ENCODE measurements at places on chromosomes 16 and 17. TPM values are rescaled to one million over a fixed set of nuclear protein-coding genes. Genes with fewer than 3 reads are reported as not detected.

DNA sequence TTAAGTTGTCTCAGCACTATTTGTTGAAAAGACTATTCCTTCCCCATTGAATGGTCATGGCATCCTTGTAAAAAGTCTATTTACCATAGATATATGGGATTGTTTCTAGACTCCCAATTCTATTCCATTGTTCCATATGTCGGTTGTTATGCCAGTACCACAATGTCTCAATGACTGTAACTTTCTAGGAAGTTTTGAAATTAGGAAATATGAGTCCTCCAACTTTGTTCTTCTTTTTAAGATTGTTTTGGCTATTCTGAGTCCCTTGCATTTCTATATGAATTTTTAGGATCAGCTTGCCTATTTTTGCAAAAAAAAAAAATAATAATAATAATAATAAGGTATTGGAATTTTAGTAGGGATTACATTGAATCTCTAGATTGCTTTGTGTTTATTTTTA, 43.0 kb upstream of the ABCA3 start:
- no peak for DNase-seq
- no peak overlapping the region for H3K4me3 ChIP-seq
- H3K27me3 ChIP-seq, result peaks cover 1% of the 10 kb centered on the region

- H3K27me3 ChIP-seq, result no peaks in the 10 kb centered on the region
- no peak overlapping the region for H3K4me3 ChIP-seq
- peak overlapping the region; percentile 66 for H3K27ac ChIP-seq
- no peak for DNase-seq
- peaks cover 5% of the 10 kb centered on the region for H3K36me3 ChIP-seq
Observed at GRCh38 chr16:49621241-49622083, 234.4 kb downstream of the ZNF423 start.

ESRP2 gene
- 55.0 TPM for total RNA-seq

- no peaks in the 10 kb centered on the region for H3K36me3 ChIP-seq
- H3K4me1 ChIP-seq, result peaks cover 24% of the 10 kb centered on the region
- no peaks in the 10 kb centered on the region for H3K27me3 ChIP-seq
Observed at GRCh38 chr17:57494443-57494842, 238.1 kb downstream of the MSI2 start.

DNA sequence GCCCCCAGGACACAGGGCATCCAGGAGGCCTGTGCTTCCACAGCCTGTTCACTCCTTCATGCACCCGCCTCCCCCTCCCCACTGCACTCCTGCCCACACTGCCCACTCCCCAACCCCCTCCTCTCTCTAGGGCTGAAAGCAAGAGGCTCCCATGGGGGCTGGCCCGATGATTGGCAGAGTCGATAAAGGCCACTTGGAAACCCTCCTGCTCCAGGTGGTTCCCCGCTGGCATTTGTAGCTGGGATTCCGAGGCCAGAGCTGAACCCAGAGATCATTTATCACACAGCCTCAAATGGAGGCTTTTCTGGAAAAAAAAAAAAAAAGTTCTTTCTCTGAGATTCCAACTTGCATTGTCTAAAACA, 74.1 kb downstream of the SREBF1 start:
- peaks cover 14% of the 10 kb centered on the region for H3K4me1 ChIP-seq
- H3K27me3 ChIP-seq, result no peaks in the 10 kb centered on the region
- no peaks in the 10 kb centered on the region for H3K36me3 ChIP-seq

TBC1D3E gene
- not detected for total RNA-seq

DNA sequence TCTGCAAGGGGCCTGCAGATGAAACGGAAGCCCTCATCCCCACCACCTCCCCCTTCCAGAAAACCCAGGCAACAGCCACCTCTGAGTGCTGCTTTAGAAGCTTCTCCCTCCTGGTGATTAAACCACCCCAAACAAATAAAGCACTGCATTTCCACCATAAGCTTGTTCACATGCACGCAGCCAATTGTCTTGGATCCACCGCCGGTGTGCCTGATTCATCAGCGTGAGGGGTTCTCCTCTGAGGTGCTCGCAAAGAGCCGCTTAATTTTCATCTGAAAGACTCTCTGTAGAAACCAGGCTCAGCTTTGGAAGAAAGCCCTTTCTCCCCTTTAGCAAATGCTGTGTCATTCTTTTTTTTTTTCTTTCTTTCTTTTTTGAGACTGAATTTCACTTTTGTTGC, 155.2 kb upstream of the EEF2KMT start:
- H3K4me3 ChIP-seq, result peak overlapping the region; percentile 48
- H3K36me3 ChIP-seq, result no peaks in the 10 kb centered on the region
- peaks cover 36% of the 10 kb centered on the region for H3K4me1 ChIP-seq
- DNase-seq, result peak; percentile 26

- H3K27ac ChIP-seq, result no peak overlapping the region
- peaks cover 31% of the 10 kb centered on the region for H3K4me1 ChIP-seq
- no peaks in the 10 kb centered on the region for H3K27me3 ChIP-seq
- DNase-seq, result peak; percentile 93
- no peak overlapping the region for H3K4me3 ChIP-seq
Observed at GRCh38 chr16:58511933-58512815, 3.1 kb upstream of the SETD6 start.
